Tibial artery (tissue), 4 donors: ENCODE measurements at places on chromosomes 2 and 18.

GRCh38 chr18:76496194-76496890, 1.3 kb upstream of the ZNF516 start:
- H3K4me1 ChIP-seq: peaks cover 32% of the 10 kb centered on the region
- no peak for DNase-seq
- peaks cover 55% of the 10 kb centered on the region for H3K27me3 ChIP-seq
- H3K36me3 ChIP-seq: no peaks in the 10 kb centered on the region

- no peak overlapping the region for H3K27ac ChIP-seq
- H3K36me3 ChIP-seq: no peaks in the 10 kb centered on the region
- H3K4me1 ChIP-seq: peaks cover 70% of the 10 kb centered on the region
- H3K27me3 ChIP-seq: no peaks in the 10 kb centered on the region
These were observed 289.2 kb upstream of the CCDC68 start for GRCh38 chr18:55248495-55248894.

DNA sequence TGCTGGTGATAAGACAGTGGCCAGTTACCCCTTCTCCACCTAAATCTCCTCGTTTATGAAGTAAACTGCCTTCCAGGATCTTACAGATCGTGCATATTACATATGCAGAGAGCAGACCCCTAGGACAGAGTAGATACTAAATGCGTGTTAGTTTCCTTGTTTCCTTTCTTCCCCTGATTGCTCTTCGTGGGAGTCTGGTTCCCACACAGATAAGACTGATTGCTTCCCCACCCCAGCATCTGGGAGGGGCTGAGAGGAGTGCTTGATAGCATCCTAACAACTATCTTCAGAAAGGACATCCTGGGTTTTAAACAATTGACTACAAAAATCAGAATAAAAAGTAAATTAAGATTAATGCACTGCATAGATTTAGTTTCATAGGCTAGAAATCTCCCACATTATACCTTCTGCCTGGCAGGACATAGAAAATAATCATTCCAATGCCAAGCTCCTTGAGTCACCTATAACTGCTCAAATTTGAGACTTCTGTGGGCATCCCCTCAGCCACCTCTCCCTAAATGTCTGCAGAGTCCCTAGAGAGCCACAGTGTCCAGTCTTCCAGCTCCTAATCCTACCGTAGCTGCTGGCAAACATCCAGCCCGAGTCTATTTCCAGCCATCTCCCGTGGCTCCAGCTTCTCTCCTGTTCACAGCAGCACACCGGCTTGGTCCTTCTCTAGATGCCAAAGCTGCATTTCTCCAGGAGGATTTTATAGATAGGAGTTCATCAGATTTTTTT, 128.3 kb downstream of the LRRC30 start:
- no peak for DNase-seq
- H3K27me3 ChIP-seq: no peaks in the 10 kb centered on the region
- H3K4me1 ChIP-seq: no peaks in the 10 kb centered on the region

GRCh38 chr2:113174376-113174750, 592 bp downstream of the PSD4 start:
- H3K4me1 ChIP-seq: no peaks in the 10 kb centered on the region
- H3K27me3 ChIP-seq: no peaks in the 10 kb centered on the region
- H3K27ac ChIP-seq: no peak overlapping the region
- no peak for DNase-seq
- no peaks in the 10 kb centered on the region for H3K36me3 ChIP-seq
- no peak overlapping the region for H3K4me3 ChIP-seq

DNA sequence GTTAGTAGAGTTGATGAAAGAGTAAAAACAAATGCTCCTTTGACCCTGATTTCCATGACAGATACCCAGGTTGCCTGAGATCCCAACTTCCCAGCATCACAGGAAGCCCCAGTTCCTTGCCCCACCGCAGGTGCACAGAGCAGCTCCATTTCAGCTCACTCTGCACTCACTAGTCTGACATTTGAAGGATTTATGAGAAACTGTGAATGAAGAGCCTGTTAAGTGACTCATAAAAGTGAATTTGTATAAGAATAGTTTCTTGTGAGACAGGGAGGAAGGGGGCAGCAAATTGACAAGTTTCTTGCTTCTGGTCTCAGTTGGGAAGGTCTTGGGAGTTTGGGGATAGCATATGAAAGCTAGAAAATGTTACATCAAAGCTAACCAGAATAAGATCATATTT, 248.7 kb upstream of the ATP5MC3 start:
- H3K27me3 ChIP-seq: no peaks in the 10 kb centered on the region
- DNase-seq: no peak
- no peaks in the 10 kb centered on the region for H3K36me3 ChIP-seq
- H3K4me1 ChIP-seq: no peaks in the 10 kb centered on the region
- H3K27ac ChIP-seq: no peak overlapping the region
- H3K4me3 ChIP-seq: no peak overlapping the region

DNA sequence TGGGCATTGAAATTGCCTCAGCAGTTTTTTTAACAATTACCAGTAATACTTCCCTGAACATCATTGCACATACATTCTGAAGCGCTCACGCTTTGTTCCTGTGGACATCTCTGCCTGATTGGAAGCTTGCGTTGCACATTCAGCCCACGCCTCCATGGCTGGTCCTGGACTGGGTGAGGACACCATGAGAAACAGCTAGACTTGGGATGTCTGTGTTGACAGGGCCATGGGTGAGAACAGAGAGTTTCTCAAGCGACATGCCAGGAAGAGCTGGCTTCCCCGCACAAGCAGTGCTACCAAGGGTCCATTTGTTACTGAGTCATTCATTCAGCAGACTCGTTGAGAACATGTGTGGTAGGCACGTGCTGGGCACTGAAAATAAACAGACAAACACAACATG, 166.3 kb downstream of the GBX2 start:
- no peaks in the 10 kb centered on the region for H3K4me1 ChIP-seq
- H3K4me3 ChIP-seq: no peak overlapping the region
- no peaks in the 10 kb centered on the region for H3K27me3 ChIP-seq
- no peak overlapping the region for H3K27ac ChIP-seq
- no peaks in the 10 kb centered on the region for H3K36me3 ChIP-seq
